ENCODE measurements at places on chromosomes 6 and 20.

DNA sequence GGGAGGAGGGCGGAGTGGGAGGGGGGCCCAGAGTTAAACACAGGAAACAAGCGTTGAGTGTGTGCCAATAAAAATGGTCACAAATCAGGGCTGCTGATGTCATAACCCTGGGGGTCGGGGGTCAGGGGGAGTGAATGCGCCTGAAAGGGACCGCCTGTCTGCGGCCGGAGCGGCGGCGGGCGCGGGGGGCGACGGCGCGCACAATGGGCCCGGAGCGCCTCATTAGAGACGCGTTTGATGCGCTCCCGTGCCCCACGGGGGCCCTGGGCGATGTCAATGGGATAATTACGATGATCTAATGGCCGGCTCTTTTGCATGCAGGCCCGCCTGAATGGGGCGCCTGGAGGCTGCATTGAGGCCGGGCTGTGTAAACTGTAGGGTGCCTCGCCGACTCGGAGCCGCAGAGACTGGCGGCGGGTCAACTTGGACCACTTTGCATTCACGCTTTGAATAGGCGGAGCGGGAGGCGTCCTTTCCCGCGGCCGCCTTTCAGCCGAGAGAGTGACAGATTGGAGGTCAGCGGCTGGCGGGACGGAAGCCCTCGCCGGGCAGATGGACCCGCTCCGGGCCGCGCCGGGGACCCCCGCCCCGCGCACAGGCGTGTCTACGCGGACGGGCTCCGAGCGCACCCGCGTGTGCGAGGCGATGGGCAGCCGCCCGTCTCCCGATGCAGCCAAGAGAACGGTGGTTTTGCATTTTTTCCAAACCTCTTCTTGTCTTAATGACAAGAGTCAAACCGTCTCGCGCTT is 296.1 kb downstream of the TFAP2C start:
- no peak for DNase-seq

DNA sequence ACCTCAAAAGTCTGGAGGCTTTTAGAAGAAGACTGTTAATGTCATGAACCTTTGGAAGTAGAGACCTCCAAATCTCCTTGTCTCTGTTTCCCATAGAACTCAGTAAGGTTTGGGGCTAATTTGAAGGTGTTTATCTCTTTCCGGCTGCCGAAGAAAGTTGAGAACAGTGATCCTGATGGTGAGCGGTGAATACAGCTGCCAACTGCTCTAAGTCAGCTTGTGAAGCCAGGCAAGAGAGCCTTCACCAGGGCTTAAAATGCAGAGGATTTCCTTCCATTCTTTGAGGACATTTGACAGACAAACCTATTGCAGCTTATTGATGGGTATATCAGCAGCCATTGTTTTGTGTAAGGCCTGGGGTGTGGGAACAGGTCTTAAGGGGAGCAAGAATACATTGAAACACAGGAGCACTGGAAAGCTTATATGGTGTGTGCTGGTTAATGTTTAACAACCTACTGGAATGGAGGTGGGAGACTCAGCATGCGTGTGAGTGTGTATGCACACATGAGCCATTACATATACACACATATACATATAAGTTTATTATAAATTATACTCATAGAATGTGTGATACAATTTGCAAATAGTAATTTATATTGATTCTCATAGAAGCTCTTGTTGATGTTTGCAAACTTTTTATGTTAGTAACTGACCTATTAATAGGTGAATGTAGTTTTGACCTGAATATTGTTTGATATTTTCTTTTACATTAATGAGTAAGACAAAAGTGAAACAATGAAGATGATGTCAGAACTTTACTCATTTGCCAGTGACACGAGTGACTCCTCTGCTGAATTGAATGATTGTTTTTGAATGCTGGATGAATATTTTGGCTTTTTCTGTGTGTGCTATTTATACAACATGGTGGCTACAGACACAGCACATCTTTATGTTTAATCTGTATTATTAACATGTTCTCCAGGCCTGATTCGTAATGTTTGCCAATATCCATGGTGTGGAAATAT is 18.1 kb downstream of the PLEKHG1 start:
- DNase-seq: no peak

GRCh38 chr6:42250274-42250931 is 32.7 kb upstream of the MRPS10 start:
- no peak for DNase-seq

DNA sequence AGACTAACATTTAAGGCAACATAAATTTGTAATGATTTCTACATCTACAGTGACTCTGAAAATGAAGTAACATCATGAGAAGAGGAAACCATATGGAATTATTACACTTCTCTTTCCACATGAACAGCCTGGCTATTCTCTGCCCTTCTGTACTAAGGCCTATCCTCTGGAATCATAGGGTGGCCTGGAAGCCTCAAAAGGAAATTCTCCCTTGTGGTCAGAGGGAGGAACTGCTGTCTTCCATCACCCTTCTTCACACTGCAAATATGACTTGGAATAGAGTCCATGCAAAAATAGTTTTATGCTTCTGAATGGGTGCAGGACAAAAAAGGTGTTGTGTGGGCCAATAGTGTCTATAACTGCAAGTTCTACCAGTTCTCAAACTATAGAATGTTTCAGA is 44.6 kb upstream of the SH3BGRL2 start:
- DNase-seq: no peak

- no peak for DNase-seq
Observed at GRCh38 chr6:39085129-39085797, 29.7 kb downstream of the SAYSD1 start.

DNA sequence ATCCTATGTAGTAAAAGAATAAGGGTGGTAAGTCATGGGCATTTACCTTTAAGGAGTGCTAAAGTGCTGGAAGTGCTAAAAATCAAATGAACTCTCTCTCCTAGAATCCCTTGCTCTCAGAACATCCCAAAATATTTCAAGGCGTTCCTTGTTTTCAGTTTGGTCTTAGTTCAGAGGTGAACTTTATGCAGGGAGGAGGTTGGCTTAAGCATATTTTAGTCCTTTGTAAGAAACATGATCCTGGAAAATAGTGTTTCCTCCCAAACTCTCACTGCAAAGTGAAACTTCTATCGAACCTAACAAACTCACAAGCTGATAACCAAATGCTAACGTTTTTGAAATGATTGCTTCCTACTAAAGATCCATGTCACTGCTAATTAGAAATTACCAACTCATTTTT is 231.4 kb downstream of the FOXC1 start:
- no peak for DNase-seq

DNA sequence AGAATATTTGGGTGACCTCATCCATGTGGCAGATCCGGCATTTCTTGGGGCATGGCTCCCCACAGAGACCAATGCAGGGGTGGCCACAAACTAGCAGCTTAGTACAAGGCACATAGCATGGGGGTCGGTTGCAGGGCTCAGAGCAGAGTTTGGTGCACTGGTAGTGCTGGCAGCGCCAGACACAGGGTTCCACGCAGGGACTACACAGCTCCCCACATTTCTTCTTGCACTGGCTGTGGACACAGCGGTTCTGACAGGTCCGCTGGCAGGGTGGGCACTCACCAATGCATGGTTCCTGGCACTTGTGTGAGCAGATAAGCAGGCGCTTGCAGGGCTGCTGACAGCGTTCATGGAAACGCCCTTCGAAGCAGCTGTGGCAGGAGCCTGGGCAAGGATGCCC is 29.1 kb downstream of the DDX27 start:
- DNase-seq: no peak

- DNase-seq: no peak
Observed at GRCh38 chr6:41370488-41371111, 35.2 kb downstream of the NCR2 start.

GRCh38 chr6:32882879-32883250 is 28.9 kb downstream of the PSMB9 start:
- no peak for DNase-seq
